ENCODE measurements at places on chromosomes 6 and 20. TPM values are rescaled to one million over a fixed set of nuclear protein-coding genes. Genes with fewer than 3 reads are reported as not detected.

GRCh38 chr6:129183681-129184301 lies 300.9 kb downstream of the LAMA2 start:
- DNase-seq: no peak

GRCh38 chr6:84514089-84514971 lies 250.1 kb downstream of the TBX18 start:
- no peak for DNase-seq

GRCh38 chr6:55512904-55513303 lies 66.1 kb downstream of the HMGCLL1 start:
- DNase-seq: no peak

DNA sequence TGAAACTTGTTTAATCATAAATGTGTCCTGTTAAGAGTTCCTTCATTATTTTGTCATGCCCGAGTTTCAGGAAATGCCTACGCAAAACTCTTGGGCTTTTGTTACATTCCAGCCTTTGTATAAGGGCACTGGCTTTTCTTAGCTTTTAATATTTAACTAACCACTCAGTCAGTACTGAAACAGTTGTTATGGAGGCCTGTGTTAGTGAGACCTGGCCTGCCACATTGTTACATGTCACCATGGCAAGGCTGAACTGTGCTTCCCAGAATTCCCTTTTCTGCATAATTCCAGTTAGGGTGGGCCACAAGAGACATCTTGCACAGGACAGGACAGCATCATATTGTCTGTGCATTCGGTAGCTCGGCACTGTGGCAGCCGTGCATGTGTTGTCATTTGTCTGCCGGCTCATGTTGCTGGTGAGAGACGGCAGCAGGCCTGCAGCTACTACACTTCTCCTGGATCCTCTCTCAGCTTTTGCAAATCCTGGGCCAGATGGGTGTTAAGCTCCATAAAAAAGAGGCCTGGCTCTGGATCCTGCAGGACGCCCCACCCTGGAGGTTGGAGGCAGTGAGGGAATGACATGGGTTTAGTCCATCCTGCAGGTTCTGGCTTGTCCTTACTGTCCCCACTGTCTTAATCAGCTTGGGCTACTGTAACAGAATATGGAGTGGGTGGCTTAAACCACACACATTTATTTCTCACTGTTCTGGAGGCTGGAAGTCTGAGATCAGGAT lies 128.8 kb upstream of the DTNBP1 start:
- DNase-seq: no peak

GRCh38 chr6:137909533-137909932 lies 42.5 kb downstream of the TNFAIP3 start:
- DNase-seq: no peak

The AGPAT4 gene
- 0.88 TPM for total RNA-seq

DNA sequence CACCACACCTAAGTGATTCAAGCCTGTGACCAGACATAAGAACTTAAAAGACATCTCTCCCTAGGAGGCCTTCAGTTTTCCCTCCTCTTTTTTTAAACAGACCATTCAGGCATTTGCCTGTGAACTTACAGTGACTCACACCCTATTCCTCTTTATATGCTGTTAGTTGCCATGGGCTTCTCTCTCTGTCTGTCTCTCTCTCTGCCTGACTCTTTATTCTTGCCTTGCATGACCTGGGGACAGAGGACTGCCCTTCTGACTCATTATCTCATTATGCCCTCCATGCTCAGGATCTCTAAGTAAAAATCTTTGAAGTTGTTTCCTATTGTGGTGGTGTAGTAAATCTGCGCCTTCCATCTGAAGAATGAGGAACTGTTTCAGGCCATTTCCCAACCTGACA lies 442.2 kb upstream of the MAN1A1 start:
- no peak for DNase-seq

The TMEM244 gene
- not detected for total RNA-seq

DNA sequence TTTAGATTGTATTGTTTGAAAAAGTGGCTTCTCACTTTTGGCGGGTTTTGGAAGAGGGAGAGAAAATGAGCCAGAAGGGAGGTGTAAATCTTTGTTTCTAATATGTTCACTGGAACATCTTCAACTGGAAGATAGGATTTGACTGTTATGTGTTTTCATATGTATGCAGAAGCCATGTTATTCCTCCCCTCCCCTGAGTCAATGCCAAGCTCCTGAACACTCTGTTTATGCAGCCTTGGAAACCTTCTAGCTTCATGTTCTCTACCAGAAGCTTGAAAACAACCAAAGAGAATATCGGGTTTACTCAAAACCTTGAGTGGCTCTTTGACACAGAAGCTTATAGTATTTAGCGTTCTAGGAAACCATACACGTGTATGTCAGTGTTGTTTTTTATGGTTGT lies 279.1 kb downstream of the PRL start:
- DNase-seq: no peak

- DNase-seq: no peak
These were observed 140.4 kb upstream of the SUPT3H start for GRCh38 chr6:45518013-45518720.

- DNase-seq: no peak
These were observed 1196.7 kb upstream of the CITED2 start for GRCh38 chr6:140571145-140571544.

DNA sequence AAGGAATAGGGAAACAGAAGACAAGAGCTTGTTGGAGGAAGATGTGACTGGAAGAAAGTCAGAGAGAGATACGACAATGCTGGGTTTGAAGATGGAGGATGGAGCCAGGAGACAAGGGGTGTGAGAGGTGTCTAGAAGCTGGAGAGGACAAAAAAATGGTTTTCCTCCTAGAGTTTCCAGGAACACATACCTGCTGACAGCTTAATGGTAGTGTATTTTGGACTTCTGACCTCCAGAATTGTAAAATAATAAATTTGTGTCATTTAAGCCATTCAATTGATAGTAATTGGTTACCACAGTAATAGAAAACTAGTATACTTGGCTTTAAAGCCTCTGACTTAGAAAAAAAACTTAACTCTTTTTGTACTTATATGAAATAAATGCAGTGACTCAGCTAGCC lies 3.6 kb downstream of the AIG1 start:
- no peak for DNase-seq

DNA sequence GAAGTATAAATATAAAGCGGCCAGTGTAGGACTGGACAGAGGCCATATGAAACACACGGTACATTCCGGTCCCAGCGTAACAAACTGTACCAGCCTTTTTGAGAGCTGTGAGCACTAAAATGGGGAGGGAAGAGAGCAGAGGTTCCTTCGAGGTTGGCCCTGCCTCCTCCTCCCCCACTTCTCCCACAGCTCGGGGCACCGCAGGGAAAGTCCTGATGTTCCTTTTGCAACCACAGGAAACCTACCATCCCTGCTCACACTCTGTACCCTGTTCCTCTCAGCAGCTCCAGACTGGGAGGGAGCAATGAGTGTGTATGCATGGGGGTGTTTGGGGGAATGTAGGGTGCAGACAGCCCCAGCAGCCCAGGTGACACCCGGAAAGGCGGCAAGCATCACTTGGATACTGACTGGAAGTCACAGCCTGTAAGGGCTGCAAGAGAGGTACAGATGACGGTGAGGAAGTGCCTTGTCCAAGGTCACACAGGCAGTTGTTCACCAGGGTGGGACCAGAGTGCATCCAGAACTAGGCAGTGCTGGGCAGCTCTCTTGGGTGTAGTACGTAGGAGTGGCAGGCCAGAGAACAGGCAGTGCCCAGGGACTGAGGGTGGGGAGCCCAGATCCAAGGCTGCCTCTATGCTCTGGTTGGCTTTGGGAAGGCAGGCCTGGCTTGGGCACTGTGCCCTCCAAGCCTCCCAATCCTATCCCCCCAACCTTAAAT lies 11.0 kb upstream of the ARMC12 start:
- DNase-seq: peak; percentile 80

- no peak for DNase-seq
These were observed 14.7 kb upstream of the DSP start for GRCh38 chr6:7526755-7527154.

- DNase-seq: no peak
These were observed 17.5 kb downstream of the FYN start for GRCh38 chr6:111855753-111856152.

The PABPC1L gene
- total RNA-seq: 37.3 TPM

The TREM2 gene
- total RNA-seq: 0.28 TPM

DNA sequence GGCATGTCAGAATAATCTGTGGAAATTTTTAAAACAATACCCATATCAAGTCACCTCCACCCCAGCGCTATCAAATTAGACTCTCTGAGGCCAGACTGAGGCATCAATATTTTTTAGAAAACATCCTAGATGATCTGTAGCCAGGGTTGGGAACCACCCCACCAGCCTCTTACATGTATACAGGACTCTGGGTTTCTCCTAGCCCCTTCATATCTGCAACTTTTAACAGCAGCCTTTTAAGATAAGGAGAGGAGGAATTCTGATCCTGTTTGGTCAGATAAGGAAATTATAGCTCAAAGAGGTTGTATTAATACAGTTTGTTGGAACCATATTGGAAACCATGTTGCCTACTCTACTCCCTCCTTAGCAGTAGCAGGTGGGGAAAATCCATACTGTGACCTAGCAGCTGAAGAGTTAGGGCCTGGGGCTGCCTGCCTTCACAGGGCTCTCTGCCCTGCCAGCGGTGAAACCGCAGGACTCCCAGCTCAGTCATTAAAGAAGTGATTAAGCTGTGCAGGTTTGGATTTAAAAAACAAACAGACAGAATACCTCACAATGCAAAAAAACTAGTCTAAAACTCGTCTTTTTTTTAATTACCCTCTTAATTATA lies 30.0 kb downstream of the BRPF3 start:
- no peak for DNase-seq

GRCh38 chr6:108779536-108780275 lies 68.5 kb upstream of the ARMC2 start:
- DNase-seq: no peak

- DNase-seq: no peak
These were observed 328.4 kb downstream of the CDC5L start for GRCh38 chr6:44715925-44716324.

- DNase-seq: peak; percentile 78
These were observed 677 bp downstream of the NEURL2 start for GRCh38 chr20:45890077-45890984.

GRCh38 chr20:6703047-6703446 lies 64.4 kb upstream of the BMP2 start:
- no peak for DNase-seq

The CNR1 gene
- 0.23 TPM for total RNA-seq

GRCh38 chr6:113511100-113511499 lies 346.0 kb upstream of the MARCKS start:
- DNase-seq: no peak

DNA sequence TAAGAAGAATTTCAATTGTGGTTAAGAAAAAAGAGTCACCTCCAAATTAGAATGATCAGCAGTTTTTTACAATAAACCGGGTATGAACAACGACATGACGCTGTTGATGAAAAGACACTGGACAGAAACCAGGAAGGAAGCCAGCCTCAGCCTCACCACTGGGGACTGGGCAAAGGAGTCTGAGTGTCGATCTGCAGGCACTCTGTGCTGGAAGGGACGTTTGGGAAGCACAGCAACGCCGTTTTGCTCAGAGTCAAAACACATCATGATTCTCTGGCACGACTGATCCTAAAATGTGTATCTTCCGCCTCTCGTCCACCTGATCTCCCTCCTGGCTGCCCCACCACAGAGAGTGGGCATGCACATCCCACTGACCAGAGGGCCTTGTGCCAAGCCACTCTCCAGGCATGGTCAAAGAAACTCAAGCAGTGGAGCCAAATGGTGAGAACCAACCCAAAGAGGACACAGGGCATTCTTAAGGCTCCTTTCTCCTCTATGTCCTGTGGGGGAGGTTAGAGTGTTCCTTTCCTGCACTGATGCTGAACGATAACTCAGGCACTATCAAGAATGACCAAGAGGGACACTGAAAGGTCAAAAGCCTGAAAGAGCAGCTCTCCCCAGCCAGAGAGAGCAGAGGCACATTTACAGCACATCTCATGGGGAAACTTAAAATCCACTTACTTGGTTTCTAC lies 68.8 kb downstream of the AGPAT4 start:
- no peak for DNase-seq

DNA sequence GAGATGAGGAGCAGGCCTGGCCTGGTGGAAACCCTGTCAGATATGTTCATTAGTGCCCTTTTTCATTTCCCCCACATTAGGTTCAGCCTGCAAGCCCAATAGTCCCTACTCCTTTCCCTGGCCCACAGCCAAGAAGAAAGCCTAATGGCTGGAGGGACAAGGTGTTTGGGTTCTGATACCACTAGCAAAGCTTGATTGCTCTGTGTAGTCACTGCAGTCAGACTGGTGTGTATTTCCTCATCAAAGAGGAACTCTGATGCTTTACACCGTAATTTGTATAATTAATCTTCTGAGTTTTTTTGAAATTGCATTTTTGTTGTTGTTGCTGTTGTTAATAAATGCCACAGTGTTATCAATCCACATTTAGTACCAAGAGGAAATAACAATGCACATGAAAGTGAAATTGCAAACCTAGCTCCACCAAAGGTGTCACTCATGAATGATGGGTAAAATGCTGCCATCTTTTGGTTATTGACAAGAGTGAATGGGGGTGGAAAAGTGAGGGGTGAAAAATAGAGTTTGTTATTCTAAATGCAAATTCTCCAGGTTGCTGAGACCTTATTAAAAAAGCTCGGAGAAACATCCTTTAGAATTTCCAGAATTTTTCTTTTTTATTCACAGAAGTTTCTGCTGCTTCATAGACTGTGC lies 320.2 kb upstream of the POU3F2 start:
- DNase-seq: no peak

DNA sequence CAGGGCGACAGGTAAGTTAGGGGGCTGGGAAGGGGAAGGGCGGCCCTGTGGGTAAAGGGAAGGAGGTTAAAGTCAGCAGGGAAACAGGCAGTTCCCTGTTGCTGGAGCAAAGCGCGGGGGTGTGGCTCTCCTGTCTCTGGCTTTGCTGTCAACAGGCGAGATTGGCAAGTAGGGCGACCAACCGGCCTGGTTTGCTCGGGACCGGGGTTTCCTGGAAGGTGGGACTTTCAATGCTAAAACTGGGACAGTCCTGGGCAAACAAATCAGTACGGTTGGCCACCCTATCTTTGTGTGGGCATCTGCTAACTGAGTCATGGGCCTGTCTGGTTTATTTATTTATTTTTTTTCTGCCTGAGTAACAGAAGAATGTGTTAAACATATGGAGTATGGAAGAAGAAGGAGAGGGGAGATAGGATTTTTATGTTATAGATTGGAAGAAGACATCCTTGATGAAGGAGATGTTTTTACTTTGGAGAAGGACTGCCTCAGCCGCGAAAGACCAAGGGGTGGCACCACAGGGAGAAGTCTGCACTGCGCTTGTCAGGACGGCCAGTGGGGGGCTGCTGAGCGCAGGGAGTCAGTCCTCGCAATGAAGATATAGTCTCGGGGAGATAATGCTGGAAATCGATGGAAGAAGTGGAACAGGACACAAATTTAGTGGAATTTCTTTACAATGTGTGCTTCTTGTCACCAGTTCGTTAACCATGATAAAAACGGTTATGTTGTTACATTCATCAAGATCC lies 43.4 kb upstream of the ESR1 start:
- DNase-seq: peak; percentile 82

DNA sequence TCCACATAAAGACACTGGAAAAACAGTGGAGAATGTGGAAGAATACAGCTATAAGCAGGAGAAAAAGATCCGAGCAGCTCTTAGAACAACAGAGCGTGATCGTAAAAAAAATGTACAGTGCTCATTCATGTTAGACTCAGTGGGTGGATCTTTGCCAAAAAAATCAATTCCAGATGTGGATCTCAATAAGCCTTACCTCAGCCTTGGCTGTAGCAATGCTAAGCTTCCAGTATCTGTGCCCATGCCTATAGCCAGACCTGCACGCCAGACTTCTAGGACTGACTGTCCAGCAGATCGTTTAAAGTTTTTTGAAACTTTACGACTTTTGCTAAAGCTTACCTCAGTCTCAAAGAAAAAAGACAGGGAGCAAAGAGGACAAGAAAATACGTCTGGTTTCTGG lies 57.1 kb downstream of the MAP3K4 start:
- no peak for DNase-seq

GRCh38 chr6:63817492-63818050 lies 182.0 kb downstream of the PHF3 start:
- no peak for DNase-seq
